Stimulated activated CD8-positive, alpha-beta memory T cell treated with anti-CD3 and anti-CD28 coated beads, Interleukin-4, amount 100 ng/mL, for 4 hours (primary cell): ENCODE measurements at places on chromosomes 3 and 15.

GRCh38 chr15:60526127-60526616 is 47.2 kb upstream of the ICE2 start:
- no peak for DNase-seq

DNA sequence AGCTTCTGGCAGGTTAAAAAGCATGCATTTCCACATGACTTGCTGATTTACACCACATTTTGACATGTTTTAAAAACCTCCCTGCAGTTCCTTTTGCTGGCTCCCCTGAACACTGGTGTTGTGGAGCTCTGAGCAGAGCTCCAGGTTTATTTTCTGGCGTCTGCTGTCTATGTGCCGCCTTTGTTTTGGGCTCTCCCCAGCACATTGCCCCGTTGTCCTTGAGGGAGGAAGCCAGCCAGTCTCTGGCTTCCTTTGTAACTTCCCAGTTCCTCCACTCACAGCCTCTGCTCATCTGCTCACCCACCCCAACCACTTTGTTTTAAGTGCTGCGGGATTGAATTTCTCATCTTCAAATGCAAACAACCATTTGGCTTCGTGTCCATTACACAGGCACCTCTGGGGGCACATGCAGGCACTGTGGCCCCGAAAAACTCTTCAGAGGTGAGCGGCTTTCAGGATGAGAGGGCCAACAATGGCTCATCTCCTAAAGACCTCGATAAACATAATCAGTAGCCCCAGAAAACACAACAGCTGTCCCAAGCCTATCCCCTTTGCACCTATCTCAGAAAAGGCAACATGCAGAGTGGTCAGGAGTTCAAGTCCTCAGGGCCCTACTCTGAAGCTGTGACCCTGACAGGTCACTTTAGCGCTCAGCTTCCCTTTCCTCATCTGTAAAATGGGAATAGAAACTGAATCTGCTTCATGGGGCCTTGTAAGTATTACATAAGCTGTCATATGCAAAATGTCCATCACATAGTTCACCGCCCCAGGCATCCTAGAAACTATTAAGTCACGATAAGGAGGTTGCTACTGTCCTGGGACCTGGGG is 1.3 kb upstream of the MEF2A start:
- DNase-seq: no peak

DNA sequence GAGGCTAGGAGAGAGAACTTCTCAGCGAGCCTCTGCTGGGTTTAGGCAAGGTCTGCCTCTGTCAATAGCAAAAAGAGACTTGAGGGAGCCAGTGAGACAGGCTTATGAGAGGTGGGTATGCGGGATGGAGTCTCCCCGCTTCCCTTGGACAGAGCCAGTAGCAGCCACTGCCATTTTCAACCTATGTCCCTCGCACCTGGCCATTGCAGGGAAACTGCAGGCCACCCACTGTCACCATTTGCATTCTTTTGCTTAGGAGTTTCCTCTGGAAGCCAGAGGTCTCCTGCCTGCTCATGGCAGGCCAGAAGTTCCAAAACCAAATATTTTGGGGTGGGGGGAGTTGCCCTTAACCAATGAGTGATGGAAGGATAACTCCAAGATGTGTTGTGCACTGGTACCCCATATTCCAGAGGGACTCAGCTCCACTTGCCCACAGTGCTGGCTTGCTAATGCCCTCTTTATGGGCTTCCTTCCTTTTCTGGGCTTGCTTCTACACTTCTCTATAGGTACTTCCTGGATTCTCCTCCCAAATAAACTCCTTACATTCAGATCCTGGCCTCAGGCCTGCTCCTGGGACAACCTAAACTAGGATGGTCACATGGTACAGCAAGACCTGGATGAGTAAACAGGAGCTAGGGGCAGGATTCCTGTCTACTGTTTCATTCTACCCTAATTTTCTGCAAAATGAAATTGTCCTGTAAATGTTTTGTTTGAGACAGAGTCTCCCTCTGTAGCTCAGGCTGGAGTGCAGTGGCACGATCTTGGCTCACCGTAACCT is 108.9 kb upstream of the PROK2 start:
- no peak for DNase-seq

- no peak for DNase-seq
Observed at GRCh38 chr3:76753599-76753998, 286.3 kb upstream of the ROBO2 start.
